ENCODE measurements at places on chromosomes 7 and 10.

GRCh38 chr10:97687785-97688781 lies 1.0 kb upstream of the AVPI1 start:
- no peak for DNase-seq

DNA sequence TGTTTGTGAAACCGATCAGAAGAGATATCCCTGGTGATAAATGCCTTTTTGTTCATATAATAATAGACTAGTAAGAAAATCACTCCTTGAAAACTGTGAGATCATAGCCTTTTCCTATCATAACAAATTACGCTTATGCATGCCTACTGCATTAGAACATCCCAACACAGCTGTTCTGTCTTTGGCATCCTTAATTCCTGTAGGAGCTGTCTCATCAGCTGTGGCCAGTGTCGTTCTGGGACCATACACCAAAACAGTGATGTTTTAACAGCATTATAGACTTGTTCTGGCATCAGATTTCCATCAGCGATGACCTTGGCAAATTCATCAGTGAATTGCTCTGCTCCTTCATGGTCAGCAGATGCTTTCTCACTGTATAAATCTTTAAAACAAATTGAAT lies 423.6 kb upstream of the LRGUK start:
- DNase-seq: no peak

DNA sequence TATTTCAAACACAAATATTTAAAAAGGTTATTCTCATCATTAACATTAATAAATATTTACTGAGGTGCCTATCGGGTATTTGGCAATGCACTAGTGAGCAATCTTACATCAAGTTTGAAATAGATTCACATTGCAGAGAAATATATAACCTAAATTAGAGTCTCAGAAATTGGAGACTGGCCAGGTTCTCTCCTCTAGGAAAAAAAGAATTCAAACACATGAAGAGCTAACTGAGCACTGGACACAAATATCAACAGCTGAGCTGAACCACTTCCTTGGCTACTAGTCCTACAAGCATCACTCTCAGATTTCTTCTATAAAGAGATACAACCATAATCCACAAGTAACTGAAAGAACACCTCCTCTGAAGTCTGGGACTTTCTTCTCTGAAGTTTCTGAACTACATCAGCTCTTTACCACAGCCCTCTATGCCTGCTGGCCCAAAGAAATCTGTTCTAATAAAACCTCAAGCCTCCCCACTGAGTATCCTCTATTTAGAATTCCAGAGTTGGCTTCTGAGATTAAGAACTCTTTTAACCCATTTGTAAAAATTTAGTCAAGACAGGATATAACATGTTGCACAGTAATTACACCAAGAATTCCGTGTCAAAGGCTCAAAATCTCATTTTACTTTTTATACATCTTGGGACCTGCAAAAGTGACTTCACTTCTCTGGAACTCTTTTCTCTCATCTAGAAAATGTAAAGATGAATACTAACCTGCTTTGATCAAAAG lies 45.2 kb downstream of the MTERF1 start:
- no peak for DNase-seq

- no peak for DNase-seq
Observed at GRCh38 chr10:30197186-30197585, 137.8 kb upstream of the JCAD start.

- no peak for DNase-seq
Observed at GRCh38 chr10:43796781-43797180, 148.1 kb upstream of the ZNF32 start.

GRCh38 chr7:27097686-27098577 lies 2.1 kb upstream of the HOXA1 start:
- DNase-seq: no peak

- DNase-seq: no peak
Observed at GRCh38 chr7:128266883-128267594, 26.0 kb downstream of the LEP start.

DNA sequence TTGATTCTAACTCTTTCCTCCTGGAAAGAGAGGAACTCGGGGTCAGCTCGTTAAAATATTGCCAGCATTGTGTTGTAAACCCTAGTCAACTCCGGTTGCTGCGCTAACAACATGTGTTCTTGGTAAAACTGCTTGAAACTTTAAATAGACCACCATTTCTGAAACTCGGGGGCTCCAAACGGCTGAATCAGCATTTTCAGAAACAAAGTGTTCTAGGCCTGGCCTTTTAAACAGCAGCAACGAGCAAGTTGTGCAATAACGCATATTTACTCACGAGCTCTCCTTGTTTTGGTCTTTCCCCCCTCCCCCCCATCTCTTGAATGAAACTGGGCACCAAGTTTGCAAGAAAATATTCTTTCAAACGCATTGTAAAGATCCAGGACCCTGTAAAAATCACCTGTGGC lies 9.2 kb upstream of the GRB10 start:
- DNase-seq: no peak

DNA sequence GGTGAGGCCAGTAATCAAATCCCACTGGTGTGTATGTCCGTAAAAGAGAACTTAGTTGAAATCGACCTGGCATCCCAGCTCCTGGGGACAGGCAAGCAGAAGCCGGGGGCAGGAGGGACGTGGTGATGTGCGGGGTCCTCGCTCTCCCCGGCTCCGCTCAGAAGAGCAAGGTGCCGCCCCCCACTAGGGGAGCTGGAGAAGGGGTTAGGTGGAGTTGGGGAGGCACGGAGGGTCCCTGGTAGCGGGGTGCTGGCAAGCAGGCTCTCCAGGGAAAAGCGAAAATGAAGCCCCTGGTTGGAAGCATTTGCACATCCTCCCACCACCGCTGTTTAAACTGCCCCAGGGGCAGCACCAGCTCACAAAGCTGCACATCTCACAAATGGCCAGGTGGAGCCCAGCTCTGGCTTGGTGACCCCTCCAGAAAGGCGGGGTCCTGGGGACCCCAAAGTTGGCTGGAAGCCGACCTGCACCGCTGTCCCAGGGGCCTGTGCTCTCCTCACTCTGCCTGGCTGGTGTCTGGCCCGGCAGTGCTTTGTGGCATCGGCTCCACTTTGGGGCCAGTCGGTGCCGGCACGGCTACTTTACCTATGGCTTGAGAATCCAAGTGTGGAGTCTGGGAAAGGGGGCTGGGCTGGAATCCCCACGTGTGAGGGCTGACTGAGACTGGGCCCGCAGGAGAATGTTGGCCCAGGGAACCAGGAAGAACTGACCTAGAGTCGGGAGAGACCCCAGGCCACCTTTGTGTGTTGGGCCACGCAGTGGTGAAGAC lies 2.9 kb upstream of the CFAP46 start:
- DNase-seq: no peak

Data from cortex of kidney (tissue), 1 donor.